CD4-positive, alpha-beta T cell treated with Interleukin-4 for 1 hour (primary cell): ENCODE measurements at places on chromosomes 6 and 20.
A peak's percentile ranks its signal among the peaks of the same experiment; 100 is the strongest.

DNA sequence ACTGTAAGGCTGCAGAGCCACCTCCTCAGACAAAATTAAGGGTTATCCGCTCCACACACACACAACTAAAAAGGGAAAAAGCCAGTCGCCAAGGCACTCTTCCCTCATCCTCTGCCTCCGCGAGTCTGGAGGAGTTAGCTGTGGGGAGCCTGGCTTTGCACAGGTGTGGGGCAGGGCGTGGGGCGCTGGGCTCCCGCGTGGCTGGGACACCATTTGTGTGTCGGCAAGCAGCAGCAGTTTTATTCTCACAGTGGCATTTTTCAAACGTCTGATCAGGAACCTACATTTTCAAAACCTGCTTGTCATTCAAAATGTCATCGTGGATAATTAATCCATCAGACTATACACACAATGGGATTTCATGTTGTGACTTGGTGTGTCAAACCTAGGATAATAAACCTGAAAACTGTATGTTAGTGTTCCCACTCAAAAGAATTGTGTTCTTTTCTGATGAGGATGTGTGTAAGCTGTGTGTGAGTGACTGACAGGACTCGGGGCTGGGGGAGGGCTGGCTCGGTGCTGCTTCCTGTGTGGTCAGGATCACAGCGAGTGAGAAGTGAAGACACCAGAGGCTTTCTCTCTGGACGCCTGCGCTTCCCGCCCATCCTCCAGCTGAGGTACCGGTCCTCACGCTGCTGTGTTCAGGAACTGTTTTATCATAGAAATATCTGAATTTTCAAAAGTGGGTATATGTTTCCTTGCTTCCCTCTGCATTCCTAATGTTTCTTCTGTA lies 83.1 kb downstream of the IRF4 start:
- DNase-seq = peak; percentile 68

DNA sequence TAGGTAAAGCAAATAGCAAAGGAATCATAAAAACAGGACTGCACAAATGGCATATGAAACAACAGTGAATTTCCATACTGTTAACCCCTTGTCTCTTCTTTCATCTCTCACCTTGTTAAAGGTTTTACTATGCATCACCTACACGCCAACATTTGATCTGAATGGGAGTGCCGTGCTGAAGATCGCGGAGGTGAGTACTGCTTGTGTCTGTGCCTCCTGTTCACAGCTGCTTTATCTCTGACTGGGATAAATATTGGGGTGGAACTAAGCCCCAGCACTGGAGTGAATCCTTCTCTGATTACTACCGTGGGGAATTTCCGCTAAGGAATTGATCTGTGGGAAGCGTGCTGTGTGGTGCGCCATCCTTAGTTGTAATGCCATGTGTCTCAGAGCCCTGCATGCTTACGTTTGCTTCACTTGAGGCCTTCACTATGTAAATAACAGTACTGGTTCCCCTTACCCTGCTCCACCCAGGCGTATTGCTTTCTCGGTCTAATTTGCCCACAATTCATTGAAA lies 11.4 kb upstream of the PBOV1 start:
- DNase-seq = no peak

GRCh38 chr6:55033016-55033546 lies 141.2 kb upstream of the HCRTR2 start:
- no peak for DNase-seq

DNA sequence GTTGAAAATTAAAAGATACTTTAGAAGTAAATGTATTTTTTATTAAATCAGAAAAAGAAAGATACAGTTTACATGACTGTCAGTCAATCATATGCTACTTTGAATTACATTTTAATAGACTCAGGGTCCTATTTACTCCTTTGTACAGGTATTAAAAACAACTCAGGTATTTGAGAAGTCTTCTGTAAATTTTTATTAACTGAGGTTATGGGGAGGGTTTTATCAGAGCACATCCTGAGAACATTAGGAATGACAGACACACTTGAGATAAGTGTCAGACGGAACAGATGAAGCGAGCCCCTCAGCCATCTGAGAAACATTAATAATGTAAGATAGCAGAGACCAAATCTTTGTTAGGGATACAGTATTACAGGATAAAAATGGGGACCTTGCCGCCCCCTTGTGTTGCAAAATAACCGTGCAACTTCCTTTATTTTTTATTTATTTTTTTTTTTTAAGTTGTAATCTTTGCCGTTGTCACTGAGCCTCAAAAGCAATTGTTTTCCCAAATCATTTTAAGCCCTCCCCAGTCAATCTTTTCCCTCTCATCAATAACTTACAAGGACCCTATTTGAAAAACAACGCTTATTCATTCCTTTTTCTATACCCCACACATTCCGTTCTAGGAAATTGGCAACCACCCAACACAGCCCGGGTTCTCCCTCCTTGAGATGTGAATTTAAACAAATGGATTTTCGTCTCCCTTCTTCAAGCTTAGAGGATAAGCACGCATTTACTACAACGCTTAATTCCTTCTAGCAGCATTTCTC lies 126.7 kb downstream of the BCAS1 start:
- peak; percentile 25 for DNase-seq

DNA sequence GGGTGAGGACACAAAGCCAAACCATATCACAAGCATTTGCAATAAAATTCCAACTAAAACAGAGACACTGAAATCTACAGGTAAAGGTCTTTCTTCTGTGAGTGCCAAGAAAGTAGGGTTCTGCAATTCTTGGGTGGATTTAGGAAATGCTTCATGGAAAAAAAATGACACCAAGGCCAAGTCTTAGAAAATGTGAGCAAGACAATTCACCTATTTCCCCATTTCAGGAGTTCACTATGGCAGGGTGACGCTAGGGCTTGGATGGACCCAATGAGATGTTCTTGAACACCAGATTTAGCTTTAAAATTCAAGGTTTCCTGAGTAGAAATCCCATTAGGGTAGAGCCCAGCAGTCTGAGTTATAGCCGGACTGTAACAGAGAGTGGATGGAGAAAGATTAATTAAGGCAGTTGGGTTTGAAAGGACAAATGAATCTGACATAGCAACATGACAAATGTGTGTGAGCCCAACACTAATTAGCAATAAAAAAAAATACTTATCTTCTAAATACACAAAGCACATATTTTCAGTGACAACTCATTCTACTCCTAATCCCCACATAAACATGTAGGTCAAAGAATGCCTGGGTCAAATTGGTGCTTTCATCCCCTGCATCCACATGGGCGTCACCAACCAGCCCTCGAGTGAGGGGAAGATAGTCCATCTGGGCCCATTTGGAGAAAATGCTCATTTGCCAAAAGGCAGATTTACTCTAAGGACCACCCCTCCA lies 180.4 kb upstream of the JARID2 start:
- DNase-seq = no peak

DNA sequence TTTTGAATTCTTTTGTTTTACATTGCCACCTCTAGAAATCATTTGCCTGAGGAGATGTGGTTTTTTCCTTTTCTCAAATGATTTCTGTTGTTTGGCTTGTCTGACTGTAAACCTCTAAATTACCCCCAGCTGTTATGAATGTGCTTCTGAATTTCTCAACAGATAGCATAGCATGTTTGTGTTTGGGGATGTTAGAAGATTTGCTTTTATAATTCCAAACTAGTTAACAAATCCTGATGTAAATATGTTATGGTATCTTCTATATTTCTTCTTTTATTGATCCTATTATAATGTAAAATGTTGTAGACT lies 31.6 kb upstream of the EZR start:
- DNase-seq = no peak

GRCh38 chr20:52751571-52751970 lies 220.6 kb upstream of the TSHZ2 start:
- DNase-seq = no peak

- peak; percentile 35 for DNase-seq
Observed at GRCh38 chr6:158770533-158771330, 48.4 kb downstream of the EZR start.

- no peak for DNase-seq
Observed at GRCh38 chr6:13391537-13391936, 63.2 kb upstream of the TBC1D7 start.

- DNase-seq = no peak
Observed at GRCh38 chr20:50789968-50790650, 4.8 kb upstream of the BCAS4 start.

DNA sequence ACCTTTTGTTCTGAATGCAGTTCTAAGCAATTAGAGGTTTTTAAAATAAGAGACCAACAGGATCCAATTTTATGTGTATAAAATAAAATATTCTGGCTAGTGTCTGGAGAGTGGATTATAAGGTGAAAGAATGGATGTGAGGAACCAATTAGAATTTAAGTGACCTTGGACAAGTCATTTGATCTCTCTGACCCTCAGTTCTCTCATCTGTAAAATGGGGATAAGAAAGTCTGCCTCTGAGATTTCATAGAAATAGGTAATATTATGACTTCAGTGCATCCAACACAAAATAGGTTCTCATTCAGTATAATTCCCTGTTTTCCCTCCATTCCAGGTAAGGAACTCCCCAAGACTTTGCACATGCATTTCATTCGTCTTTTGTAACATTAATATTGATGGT lies 18.9 kb downstream of the CASS4 start:
- no peak for DNase-seq

DNA sequence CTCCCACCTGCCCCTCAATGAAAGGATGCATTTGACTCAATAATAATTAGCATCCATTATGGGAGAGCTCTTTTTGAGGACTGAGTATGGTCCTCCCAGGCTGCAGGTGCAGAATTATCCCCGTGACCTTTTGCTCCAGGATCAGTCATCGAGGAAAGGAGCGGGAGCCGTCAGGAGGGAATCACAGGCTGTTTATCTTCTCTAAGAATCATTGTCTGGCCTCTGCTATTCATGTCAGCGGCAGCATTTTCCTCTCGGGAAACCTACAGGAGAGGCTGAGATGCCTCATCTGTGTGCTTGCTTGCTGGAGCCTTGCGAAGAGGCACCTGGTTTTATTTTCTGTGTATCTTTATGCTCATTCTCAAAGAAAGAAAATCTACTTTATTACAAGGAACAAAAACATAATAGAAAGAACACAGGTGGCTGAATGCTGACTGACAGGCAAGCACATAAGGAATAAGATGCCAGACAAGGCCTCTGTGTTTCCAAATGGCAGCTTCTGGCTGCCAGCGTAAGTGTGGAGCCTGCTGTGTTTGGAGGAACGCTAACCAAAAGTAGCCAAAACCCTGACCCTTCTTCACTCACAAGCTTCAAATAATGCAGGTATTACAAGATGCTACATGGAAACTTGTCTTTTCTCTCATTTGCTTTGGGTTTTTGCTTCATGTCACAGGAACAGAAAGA lies 539.1 kb upstream of the MARCKS start:
- DNase-seq = no peak

DNA sequence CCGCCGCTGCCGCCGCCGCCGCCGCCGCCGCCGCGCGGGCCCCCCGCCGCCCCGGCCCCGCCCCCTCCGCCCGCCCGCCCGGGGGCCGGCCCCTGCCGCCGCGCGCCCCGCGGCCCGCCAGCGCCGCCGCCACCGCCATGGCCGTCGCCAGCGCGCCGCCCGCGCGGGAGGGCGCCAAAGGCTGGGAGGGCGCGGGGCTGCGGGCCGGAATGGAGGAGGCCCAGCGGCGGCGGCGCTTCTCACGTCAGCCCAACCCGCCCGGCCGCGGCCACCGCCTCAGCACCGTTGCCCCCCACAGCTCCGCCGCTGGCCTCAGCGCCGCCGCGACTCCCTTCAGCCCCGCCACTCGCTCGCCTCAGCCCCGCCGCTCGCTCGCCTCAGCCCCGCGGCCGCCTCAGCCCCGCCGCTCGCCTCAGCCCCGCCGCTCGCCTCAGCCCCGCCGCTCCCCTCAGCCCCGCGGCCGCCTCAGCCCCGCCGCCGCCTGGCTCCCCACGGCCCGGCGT lies 258 bp downstream of the PHF10 start:
- DNase-seq = peak; percentile 40

DNA sequence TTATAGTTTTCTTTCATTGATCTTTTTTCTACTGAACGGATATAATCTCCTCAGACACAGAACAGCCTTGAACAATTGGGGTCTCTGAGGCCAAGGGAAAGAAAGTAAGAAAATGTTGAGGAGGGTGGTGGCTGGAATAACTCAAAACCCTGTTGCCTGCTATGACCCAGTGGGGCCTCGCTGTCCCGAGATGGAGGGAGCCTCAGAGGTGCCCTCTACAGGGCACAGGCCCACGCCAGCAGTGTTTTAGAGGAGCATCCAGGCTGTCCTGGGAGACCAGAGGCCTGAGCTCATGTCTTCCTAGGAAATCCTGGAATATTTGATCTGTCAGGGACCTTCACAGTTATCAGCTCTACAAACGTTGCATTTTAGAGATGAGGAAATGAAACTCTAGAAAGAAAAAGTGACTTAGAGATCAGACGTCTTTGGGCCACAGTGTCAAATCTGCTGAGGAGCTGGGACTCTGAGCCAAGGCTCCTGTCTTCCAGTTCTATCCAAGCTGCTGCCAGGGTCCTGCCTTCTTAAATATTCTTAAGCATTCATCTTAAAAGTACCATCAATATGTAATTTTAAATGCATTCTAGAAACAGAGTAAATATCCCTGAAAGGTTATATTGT lies 26.3 kb downstream of the ALDH5A1 start:
- peak; percentile 31 for DNase-seq

DNA sequence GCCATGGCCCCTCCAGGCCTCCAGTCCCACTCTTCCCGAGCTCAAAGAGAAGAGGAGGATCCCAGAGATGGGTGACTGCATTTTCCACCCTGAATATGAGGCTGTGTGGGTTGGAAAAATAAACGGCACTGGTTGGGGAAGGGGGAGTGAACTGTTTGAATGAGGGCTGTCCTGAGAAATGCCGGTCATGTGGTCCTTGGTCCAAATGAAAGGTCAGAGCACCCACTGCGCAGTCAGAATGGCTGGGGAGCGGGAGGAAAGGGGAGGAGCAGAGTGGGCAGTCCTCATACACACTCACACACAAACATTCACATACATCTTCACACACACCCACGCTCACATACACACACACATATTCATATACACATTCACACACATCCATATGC lies 83.1 kb downstream of the MRPL14 start:
- DNase-seq = no peak

- DNase-seq = peak; percentile 19
Observed at GRCh38 chr6:28985462-28986164, 19.5 kb downstream of the ZNF311 start.

DNA sequence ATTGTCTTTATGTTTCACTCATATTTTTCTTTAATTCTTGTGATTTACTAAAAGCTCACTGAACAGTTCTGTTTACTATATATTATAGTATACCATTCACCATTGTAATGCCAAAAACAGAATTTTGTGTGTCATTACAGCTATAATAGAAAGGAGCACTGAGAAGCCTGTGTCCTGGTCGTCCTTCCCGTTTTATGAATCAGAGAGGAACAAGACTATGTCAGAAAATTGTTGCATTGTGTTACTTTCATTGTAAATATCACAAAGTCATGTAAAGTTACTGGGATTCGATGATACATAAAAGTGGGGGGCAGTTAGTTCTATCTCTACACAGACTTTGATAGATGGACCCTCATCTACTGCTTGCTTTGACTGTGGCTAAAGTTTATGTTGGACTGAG lies 145.1 kb downstream of the QKI start:
- no peak for DNase-seq
